ENCODE measurements at places on chromosomes 5 and 9.

DNA sequence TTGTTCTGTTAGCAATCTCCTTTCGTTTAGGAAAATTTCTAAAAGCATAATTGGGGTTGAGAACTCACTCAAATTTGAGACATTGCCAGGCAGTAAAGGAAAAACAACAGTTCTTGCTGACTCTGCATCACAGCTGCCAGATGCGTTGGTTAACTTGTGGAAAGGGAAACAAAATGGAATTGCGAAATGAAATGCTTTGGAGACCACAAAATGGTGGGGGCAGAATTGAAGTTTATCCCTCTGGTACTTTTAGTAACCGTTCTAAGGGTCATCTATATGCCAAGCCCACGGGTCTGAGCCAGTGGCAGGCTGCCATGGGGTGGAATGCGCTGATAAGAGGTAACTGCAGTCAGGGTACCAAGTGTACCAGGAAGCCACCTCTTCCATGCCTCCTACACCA, 28.6 kb upstream of the SELENOP start:
- DNase-seq = no peak

DNA sequence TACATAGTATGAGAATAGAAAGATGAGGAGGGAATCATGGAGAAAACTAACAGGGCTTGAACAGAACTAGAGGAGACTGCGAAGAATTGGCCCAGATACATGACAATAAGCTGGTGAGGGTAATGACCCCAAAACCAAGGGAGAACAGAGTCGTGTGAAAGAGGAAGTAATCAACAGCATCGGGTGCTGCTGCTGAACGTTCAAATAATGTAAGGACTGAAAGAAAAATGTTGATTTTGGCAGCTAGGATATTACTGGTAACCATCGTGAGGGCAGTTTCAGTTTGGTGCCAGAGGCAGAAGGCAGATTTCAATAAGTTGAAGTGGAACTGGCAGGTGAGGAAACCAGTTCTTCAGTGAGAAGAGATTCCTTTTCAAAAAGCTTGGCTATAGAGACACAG, 66.8 kb upstream of the SMC2 start:
- DNase-seq = no peak

GRCh38 chr5:65332591-65332990, 149.1 kb downstream of the ADAMTS6 start:
- no peak for DNase-seq

DNA sequence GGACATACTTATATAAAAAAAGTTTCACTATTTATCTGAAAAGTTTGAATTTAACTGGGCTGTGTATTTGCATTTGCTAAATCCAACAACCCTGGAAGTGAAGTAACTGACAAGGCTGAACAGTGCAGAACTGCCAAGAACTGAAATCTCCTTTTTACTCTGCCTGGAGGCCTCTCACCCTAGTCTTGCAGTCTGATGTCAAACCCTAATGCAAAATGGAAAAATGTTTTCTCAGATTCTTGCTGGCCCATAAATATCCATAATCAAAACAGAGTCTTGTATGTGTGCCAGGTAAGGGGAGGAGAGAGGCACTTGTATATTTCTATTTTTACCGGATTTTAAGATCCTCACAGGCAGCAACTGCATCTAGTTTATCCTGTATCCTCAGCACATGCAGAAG, 432.7 kb upstream of the KLF4 start:
- DNase-seq = no peak

DNA sequence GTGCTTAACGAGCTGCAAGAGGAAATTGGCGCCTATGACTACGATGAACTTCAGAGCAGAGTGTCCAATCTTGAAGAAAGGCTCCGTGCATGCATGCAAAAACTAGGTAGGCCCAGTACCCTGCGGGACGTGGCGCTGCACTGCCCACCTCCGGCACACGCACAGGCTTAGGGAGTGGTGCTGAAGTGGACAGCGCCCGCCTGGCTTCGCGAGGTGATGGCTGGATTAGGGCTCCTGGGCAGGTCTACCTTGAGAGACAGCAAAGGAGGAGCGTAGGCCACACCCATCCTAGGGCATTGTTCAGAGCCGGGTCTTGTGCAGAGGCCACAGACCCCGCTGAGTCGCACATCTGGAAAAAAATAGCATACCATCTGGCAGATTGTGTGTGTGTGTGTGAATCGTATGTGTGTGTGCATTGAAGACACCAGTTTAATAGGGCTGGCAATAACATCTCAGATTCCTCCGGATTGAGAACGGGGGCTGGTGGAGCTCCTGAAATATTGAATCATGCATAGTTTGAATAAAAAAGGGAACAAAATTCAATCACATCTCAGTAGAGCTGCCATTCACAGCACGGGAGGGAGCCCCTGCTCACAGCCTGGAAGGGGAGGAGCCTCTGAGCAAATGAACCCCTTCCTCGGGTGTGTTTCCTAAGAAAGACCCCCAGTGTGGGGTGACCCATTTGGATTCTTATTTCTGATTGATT, 11.1 kb downstream of the OLFM1 start:
- DNase-seq = no peak

GRCh38 chr5:140186267-140186671, 11.3 kb downstream of the CYSTM1 start:
- no peak for DNase-seq

GRCh38 chr9:7546261-7546660, 253.3 kb downstream of the DMAC1 start:
- no peak for DNase-seq

GRCh38 chr5:149632311-149633251, 51.3 kb downstream of the ARHGEF37 start:
- no peak for DNase-seq

DNA sequence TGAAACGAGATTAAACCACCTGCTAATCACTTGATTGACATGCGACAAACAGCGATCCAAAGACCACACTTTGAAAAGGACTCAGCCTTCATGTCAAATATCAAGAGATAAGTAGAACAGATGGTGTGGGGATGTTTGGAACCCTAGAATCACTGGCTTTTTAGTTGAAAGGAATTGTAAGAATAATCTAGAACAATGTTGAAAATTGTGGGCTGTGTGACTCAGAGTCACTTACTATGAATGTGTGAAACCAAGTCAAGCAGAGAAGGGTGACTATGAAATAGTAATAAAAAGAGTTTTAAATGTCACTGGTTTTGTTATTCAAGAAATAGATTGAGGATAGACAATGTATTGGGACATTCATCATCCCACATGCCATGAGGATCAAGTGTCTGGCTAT, 14.1 kb upstream of the C1QTNF3 start:
- no peak for DNase-seq

DNA sequence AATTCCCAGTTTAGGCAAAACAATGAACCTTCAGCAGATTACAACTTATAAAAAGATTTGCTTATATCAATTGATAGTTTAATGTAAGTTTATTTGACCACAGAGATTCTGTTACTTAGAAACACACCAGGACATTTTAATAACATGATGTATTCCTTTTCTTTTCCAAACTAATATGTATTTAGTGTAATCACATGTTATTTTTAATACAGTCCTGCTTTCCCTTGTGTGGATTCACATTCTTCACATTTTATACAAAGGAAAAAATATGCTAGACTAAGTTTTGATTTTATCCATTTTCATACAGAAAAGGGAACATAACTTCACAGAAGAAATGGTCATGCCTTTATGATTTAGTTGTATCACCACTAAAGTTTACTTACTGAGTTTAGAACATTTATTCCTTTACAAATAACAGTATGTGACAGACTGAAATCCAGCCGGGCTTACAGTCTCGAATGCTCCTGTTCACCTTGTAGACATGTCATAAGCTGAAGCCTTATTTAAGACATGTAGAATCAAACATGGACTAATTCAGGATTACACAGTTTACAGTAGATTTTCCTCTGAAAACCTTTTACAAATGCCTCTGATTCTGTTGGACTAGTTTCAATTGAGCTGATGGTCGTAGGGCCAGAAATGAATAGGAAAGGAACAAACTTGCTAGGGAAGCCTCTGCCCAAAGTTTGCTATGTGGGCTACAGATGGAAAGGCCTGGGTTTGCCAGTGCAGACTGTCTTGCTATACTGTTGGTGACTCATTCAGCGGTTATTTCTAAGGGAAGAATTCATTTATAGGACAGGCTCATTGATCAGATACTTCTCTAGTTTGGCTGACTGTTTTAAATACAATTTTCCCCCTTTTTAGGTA, 6.6 kb upstream of the ASPN start:
- DNase-seq = no peak

DNA sequence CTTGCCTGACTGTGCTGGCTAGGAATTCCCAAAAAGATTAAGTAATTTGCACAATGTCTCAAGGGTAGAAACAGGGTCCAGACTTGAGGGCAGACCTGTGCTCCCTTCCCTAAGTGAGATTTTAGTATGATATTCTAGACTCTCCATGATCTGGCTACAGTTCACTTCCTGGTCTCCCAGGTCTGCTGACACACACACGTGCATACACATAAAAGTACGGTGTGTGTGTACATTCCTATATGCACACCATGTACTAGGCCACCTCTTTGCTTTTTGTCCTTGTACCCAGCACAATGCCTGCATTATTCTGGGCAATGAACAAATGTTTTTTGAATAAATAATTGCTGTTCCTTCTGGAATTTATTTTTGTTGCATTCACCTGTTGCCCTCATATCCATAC, 83.7 kb downstream of the SH3RF2 start:
- no peak for DNase-seq

DNA sequence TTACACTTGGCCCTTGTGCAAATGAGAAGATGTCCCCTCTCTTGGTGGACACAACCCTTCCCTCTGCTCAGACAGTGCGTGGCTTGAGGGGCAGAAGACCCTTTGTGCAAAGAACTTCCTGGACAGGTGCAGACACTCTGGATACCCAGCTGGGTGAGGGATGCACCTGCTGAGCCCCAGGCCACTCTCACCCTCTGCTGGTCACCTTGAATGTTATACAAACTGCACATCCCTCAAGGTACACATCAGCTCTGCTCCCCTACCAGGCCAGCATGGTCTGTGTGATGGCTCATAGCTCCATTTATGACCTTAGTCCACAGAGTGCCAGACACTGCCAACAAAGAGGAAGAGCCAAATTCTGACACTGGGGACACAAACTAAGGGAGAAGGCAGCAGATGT, 3.1 kb upstream of the DIRAS2 start:
- DNase-seq = no peak

- no peak for DNase-seq
Observed at GRCh38 chr5:151904909-151905308, 19.7 kb downstream of the GLRA1 start.

DNA sequence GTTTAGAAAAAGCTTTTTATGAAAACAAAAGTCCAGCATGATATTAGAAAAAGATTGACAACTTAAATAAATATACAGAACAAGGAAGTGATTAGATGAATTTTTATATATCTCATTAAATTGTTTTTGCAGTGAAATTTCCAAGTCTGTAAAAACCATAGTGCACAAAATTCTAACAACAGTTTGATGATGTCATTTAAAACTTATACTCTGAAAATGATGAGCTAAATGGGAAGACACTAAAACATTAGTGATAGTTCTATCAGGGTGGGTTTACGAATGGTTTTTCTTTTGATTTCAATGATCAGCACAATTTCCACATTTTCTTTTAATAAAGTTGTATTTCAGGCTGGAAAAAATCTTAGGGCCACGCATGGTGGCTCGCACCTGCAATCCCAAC, 126.4 kb upstream of the GPR151 start:
- DNase-seq = no peak

DNA sequence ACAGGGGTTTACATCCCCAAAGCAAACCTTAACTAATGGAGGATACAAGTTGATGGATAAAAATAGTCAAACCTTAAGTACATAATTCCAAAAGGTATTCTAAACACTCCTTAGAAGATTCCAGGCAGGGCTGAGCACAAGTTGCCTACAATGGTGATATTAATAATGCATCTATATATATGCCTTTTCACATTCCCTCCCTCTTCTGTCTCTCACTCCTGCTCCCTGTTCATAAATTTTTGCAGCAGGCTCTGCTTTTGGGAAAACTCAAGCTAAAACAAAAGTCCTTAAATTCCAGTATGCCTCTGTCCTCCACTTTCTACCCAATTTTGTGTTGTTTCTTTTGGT, 139.4 kb upstream of the CDKN2B start:
- no peak for DNase-seq

DNA sequence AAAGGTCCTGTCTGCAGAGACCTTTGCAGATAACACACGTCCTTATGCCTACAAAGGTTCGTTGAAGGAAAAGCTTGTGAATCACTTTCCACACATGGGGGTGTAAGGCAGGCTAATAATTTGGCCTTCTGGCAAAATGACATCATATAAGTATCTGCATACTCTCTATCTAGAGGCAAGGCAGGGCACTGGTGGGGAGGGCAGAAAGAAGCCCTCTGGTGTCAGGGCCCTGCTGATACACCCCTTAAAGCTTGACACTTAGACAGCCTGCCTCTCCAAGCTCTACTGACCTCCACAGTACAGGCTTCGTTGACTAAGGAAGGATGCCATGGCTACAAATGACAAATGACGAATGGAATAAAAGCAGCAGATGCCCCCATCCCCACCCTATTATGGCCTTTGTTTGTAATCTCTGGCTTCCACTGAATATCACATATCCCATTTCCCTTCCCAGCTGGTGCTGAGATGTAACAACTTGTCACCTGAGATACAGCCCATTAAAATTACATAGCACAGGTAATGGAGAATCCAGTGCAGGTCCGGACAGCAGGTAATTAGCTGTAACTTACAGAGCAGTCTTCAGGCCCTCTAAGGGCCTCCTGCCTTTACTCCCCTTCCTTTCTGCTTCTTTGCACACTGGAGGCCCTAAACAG, 76.9 kb upstream of the IFNK start:
- DNase-seq = no peak

DNA sequence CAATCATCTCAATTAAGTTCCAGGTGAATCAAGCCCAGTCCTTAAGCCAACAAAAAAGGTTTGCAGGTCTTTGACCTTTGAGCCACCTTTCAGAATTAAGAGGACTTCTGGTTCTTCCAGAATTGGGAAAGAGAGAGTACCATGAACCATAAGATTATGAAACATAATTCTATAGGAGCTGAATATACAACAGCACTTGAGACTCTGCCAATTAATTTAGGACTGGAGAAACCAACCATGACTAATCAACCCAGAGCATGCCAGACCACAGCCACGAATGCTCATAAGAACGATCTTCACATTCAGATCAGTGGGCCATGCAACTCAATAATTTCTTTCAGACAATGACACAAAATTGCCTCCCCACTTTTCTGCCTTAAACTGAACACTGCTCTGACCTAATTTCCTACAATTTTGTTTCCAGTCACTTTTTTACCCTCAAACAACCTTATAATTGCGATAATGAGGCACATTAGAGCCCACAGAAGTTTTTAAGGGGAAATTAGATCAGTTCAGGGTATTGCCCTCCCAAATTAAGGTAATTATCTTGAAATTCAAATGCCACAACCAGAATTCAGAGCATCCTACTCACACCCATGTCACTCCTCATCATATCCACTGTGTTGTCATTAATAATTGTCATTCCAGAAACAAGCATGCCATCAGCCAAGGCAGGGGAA, 213.4 kb downstream of the ATPSCKMT start:
- DNase-seq = no peak

- DNase-seq = no peak
Observed at GRCh38 chr9:93114169-93114983, 18.4 kb downstream of the CARD19 start.

GRCh38 chr5:26419987-26420386, 618.4 kb downstream of the CDH9 start:
- no peak for DNase-seq

GRCh38 chr9:127705577-127706379, 1.0 kb upstream of the CFAP157 start:
- DNase-seq = no peak

GRCh38 chr5:167230414-167230813, 1061.0 kb upstream of the WWC1 start:
- no peak for DNase-seq
